BE2C (cell line): ENCODE measurements at places on chromosomes 2 and 18.

- DNase-seq, result no peak
Measured at GRCh38 chr2:101267671-101268656, 15.3 kb downstream of the CNOT11 start.

DNA sequence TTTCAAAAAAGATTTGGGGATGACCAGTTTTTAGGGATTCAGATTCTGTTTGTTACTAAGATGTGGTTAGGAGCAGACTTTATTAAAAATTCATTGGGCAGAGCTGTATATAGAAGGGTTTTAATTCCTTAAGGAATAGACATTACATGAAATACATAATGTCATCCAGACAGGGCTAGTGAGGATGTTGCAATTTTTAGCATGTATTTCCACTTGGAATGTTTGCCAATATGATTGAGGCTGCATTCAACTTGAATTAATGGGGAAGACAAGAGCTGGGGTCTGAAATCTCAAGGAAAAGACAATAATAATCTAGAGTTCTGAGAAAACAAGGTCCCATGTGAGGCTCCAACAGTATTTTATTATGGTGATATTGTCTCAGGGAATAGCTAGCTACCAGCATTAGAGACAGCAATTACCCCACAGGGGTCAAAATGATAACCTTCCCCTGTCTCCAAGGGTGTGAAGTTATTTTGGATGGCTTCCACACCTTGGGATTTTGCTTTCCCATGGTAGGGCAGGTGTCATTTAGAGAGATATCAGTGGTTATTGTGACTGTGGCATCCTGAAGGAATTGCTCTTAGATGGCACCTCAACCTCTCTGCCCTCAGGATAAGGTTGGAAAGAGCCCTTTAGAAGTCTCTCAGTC is 60.2 kb downstream of the VSNL1 start:
- DNase-seq, result no peak

DNA sequence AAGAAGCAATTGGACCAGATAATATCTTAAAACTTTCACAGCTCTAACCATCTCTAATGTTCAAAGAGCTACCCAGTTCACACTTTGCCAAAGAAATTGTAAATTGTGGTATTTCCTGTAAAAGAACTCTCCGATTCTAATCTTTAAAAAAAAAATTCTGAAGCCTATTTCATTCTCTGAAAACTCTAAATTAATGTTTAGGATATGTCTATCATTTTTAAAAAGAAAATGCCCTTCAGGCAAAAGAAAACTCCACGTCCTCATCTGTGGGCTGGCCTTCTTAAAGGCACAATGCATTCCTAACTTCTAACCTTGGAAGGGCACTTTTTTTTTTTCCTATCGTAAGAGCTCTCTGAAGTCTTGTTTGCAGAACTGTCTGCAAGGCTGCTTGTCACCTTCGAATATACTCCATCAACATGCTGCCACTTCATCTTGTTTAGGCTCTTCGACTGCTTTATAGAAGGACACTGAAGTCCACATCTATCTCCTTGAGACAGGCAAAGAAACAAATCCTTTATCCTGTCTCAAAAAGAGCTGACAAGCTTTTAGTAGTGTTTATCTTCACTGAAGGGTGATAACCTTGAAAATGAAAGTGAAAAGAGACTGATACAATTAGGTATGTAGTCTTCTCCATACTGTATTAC is 124.3 kb upstream of the SLC39A10 start:
- DNase-seq, result no peak

- DNase-seq, result no peak
Measured at GRCh38 chr18:40075616-40076015, 1879.4 kb upstream of the PIK3C3 start.

DNA sequence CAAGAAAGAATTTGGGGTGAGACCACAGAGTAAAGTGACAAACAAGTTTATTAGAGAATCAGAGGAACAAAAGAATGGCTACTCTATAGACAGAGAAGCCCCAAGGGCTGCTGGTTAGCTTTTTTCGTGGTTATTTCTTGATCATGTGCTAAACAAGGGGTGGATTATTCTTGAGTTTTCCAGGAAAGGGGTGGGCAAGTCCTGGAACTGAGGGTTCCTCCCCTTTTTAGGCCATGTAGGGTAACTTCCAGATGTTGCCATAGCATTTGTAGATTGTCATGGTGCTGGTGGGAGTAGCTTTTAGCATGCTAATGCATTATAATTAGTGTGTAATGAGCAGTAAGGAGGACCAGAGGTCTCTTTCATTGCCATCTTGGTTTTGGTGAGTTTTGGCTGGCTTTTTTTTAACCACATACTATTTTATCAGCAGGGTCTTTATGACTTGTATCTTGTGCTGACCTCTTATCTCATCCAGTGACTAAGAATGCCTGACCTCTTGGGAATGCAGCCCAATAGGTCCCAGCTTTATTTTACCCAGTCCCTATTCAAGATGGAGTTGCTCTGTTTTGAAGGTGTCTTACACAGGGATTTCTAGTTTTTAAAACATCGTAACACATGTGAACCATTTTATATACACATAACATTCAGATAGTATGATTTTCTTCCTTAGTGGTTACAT is 77.8 kb downstream of the MYO1B start:
- DNase-seq, result no peak

DNA sequence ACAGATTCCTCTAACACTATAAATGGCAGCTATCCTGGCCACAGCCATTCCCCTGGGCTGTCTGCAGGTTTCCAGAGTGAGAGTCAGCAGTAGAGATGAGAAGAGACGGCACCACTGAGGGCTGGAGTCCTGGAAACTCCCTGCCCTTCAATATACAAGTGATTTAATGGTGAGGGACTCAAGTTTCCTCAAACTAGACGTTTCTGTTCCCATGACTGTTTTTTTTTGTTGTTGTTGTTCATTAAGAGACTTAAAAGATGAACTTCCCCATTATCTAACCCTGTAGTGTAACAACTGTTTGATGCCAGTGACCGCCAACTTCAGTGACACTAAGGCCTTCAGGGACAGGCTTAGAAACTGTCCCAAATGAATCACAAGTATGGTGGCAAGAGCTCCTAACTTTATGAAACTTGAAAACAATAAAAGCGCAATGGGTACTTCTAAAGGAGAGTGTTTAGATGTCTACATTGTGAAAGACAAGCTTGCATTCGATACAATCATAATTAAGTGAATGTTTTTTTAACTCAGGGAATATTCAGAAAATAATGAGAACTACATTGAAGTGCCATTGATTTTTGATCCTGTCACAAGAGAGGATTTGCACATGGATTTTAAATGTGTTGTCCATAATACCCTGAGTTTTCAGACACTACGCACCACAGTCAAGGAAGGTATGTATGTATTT is 34.0 kb downstream of the IL1R2 start:
- DNase-seq, result no peak

DNA sequence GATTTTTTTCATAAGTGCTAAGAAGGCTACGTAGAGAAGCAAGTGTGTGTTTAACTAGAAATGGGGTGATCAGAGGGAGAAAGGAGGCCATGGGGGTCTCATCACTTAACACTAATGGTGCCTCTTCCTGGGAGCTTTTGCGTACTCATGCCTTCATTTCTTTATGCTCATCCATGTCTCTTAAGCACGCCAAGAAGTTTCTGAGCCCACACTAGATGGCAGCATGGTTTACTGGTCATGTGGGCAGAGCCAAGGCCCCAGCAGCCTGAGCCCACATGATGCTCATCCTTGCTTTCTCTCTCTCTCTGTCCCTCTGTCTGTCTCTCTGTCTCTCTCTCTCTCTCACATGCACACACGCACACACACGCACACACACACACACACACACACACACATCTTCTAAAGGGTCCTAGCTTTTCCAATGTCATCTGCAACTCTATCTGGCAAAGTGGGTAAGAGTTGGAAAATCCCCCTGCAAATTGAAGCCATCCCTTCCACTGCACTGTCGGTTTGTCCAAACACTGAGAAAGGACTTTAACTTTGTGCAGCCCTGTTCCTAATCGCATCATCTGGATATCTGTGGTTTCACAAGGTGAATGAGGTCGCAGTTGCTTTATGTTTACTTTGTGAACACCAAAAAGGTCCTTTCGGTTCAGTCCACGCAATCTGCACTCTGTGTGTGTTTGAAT is 137.1 kb upstream of the CCDC68 start:
- DNase-seq, result peak; percentile 52

- no peak for DNase-seq
Measured at GRCh38 chr2:102001767-102002142, 10.0 kb downstream of the IL1R2 start.

- DNase-seq, result no peak
Measured at GRCh38 chr2:97911206-97911921, 84.4 kb downstream of the TMEM131 start.

- DNase-seq, result no peak
Measured at GRCh38 chr2:235719146-235719942, 225.5 kb downstream of the AGAP1 start.

GRCh38 chr2:140586379-140586778 is 1544.4 kb downstream of the LRP1B start:
- DNase-seq, result peak; percentile 30

DNA sequence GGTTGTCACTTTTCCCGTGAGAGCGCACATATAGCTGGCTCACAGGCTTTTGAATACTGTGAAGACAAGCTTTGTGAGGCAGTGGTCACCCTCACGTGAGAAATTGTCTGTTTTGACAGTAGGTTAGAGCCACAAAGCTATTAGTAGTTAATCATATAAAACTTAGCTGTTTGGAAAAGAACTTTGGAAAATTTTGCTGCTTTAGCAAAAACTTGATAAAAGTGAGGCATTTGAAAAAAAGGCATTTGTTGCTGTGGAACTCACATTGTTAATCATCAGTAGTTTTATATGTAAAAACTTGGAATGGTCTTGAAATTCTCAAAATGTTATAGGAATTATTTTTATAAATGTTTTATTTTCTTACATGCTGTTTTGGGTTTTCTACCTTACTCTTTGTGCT is 22.3 kb downstream of the C2orf74 start:
- no peak for DNase-seq

DNA sequence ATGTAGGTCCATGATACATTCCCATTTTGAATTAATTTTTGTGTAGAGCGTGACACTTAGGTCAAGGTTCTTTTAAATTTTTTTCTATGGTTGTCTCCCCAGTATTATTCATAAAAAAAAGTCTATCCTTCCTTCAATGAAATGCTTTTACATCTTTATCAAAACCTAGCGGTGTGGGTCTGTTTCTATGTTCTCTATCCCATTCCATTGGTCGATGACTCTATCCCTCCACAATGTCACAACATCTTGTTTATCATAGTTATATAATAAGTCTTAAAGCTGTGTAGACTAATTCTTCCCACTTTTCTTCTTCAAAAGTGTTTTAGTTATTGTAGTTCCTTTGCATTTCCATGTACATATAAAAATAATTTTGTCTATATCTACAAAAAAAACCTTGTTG is 47.2 kb upstream of the GPR17 start:
- no peak for DNase-seq

GRCh38 chr18:13501891-13502290 is 224.5 kb downstream of the FAM210A start:
- no peak for DNase-seq

GRCh38 chr18:1392046-1392445 is 487.4 kb downstream of the ADCYAP1 start:
- DNase-seq, result no peak

GRCh38 chr18:42030586-42031182 is 75.7 kb downstream of the PIK3C3 start:
- DNase-seq, result peak; percentile 24

GRCh38 chr2:221478485-221478863 is 93.6 kb downstream of the EPHA4 start:
- DNase-seq, result no peak

GRCh38 chr2:126642031-126642430 is 13.9 kb upstream of the GYPC start:
- DNase-seq, result no peak

DNA sequence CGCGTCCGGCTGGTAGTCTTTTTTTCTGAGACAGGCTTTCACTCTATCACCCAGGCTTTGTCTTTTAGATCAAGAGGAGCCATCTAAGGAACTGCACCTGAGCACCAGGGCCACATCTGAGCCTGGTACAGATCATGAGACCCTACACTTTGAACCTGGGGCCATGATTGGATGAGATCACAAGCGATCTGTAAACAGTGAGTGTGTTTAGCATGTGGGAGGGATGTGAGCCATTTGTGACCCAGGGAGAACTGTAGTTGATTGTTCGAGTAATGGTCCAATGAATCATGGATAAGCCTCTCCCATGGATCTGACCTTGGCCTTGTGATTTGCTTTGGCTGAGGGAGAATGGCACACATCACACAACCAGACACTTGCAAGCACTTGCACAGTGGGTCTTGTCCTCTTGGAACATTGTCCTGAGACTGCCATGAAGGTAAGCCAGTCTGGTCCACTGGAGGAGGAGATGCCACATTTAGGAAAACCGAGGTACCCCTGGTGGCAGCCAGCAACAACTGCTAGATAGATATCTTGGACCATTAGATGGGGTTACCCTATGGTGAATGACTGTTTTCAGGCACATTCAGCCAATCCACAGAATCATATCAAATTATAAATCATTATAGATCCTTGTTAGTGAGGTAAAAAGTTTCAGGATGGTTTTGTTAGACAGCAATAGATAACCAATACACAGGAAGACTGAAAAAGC is 19.5 kb upstream of the DTNB start:
- DNase-seq, result no peak

DNA sequence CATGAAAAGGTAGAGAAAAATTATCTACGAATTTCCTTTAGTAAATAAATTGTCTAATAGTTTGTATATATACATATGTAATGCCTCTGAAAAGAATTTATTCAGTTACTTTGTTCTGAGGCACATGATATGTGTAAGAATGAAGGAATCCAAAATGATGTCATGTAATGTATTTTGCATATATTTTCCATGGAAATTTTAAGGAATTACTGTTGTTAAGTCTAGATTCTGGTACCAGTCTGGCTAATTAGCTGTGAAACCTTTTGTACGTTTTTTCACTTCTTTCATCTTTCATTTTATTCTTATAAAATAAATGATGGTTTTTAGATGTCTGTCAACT is 12.3 kb downstream of the YIPF4 start:
- no peak for DNase-seq

- no peak for DNase-seq
Measured at GRCh38 chr2:19312949-19313348, 45.5 kb downstream of the OSR1 start.

- DNase-seq, result peak; percentile 63
Measured at GRCh38 chr2:20590704-20591515, 60.0 kb downstream of the HS1BP3 start.

DNA sequence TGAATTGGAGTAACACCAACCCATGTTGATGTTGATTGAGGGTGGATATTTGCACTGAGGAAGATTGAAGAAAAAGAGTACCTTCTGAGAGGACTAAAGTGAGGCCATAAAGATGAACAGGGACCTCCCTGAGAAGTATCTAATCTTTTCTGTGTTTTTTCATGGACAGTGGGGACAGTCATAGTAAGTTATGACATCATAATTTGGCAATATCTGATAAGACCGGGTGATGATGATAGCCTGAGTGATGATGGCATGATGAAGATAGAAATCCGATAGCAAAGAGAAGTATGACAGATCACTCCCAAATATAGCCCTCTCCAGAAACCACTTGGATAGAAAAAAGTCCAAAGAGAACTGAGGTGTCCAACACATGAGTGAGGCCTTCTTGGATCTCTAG is 2.2 kb upstream of the ATP5MC3 start:
- DNase-seq, result no peak

DNA sequence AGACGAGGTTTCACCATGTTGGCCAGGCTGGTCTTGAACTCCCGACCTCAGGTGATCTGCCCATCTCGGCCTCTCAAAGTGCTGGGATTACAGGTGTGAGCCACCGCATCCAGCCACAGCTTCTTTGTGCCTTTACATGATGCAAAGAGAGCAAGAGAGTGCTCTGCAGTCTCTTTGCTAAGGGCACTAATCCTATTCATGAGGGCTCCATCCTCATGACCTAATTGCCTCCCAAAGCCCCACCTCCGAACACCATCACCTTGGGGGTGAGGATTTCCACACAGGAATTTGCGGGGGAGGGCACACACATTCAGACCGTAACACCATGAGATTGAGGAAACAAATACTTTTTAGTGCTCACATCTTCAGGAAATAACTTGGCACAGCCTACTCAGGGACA is 91.8 kb downstream of the PDCL3 start:
- DNase-seq, result no peak
